Psoas muscle (tissue), 8 donors: ENCODE measurements at places on chromosomes 5 and 9. TPM values are rescaled to one million over a fixed set of nuclear protein-coding genes. Genes with fewer than 3 reads are reported as not detected.
A peak's percentile ranks its signal among the peaks of the same experiment; 100 is the strongest.

SLC22A4 gene
- 14.0 TPM for total RNA-seq

DNA sequence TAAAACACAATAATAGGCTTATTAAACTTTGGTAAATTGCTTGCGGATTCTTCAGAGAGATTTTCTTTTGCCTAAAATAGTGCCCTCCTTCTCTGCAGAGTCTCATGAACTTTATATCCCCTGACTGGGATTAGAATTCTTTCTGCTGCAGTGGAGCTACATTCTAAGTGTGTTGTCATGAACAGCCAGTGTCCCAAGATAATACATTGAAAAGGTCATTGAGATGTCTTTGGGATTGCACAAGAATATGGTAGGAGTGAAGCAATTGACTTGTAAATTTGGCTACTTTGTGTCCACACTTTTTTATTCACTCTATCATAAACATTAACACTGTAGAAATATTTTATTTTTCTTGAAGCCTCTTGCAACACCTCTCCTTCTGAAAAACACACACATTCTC lies 604.5 kb downstream of the GABRG2 start:
- H3K27ac ChIP-seq: no peak overlapping the region
- no peaks in the 10 kb centered on the region for H3K36me3 ChIP-seq
- no peak for DNase-seq
- H3K4me3 ChIP-seq: no peak overlapping the region

DNA sequence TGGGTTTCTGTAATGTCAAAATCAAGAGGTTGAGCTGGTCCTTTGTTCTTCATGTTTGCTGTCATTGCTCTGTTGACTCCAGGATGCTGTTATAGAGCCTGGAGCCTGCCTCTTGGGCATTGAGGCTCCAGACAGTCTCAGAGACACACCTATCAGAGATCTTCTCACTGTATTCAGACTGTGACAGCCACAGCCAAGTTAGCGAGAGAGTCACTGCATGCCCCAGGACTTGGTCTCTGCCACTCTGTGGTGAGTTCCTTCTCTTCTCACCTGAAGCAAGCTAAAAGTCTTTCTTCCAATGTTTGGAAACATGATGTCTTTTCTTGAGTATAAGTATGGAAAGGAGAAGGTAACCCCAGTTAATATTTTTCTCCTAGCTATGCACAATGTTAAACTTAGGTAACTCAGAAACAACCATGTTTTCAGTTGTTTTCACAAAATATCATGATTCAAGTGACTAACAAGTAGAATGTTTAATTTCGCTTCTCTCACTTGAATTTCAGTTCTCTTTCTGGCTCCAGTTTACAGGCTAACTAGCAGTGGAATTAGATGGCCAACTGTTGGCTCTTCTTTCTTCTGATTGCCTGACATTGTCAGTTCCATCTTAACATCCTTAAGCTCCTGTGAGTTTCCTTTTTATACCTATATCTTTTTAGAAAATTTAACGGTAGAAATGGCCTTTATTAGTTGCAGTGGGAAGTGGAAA lies 20.6 kb upstream of the ZFYVE16 start:
- H3K27ac ChIP-seq: no peak overlapping the region
- H3K36me3 ChIP-seq: no peaks in the 10 kb centered on the region
- H3K27me3 ChIP-seq: no peaks in the 10 kb centered on the region
- no peak for DNase-seq
- no peak overlapping the region for H3K4me3 ChIP-seq
- H3K4me1 ChIP-seq: no peaks in the 10 kb centered on the region

DNA sequence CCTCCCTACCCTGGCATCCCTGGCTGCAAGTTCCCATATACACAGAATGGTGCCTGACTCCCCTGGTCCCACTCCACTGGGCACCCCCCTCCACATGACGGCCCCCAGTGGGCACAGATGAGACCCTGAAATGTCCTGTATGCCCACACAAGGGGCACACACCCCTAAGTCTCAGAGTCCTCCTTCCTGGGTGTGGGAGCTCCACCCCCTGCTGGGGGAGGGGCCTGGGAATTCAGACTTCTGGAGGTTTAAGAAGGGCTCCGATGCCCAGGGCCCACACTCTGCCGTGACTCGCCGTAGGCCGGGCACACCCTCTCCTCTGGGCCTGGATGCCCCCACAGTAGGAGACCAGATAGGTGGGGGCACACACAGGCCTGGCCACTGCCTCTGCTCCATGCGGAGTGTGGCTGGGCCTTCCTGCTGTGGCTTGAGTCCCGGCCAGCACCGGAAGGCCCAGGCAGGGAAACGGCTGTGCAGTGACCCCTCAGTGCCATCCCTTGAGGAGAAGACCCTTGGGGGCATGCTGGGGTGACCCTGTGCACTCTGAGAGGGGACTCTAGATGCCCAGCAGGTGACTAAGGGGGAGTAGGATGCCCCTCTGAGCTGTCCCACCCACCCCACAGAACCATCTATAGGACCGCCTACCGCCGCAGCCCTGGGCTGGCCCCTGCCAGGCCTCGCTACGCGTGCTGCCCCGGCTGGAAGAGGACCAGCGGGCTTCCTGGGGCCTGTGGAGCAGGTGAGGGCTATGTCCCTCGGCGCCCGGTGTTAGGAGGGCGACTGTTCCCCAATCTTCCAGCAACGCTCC lies 6.5 kb downstream of the EGFL7 start:
- peak overlapping the region; percentile 60 for H3K4me3 ChIP-seq
- peaks cover 16% of the 10 kb centered on the region for H3K36me3 ChIP-seq
- peaks cover 20% of the 10 kb centered on the region for H3K27me3 ChIP-seq
- DNase-seq: no peak
- H3K4me1 ChIP-seq: no peaks in the 10 kb centered on the region
- no peak overlapping the region for H3K27ac ChIP-seq

DNA sequence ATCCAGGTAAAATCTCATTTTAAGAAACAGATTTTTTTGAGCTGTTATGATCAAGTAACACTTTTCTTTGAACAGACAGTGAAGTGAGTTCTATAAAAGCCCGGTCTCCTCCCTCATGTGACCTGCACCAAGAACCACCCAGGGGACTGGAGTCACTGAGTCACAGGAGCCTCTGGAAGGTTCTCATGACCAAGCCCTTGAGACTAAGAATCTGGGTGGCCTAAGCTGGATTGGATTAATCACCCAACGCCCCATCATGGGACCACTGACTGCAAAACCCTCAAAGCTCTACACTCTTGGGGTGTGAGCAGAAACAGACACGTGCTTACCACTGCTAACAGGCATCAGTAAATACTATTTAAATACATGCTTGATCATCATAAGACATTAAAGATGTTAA lies 48.4 kb downstream of the SECISBP2 start:
- H3K27me3 ChIP-seq: no peaks in the 10 kb centered on the region
- DNase-seq: no peak
- peaks cover 41% of the 10 kb centered on the region for H3K36me3 ChIP-seq

LTC4S gene
- 4.9 TPM for total RNA-seq

PDLIM4 gene
- 3.2 TPM for total RNA-seq

DNA sequence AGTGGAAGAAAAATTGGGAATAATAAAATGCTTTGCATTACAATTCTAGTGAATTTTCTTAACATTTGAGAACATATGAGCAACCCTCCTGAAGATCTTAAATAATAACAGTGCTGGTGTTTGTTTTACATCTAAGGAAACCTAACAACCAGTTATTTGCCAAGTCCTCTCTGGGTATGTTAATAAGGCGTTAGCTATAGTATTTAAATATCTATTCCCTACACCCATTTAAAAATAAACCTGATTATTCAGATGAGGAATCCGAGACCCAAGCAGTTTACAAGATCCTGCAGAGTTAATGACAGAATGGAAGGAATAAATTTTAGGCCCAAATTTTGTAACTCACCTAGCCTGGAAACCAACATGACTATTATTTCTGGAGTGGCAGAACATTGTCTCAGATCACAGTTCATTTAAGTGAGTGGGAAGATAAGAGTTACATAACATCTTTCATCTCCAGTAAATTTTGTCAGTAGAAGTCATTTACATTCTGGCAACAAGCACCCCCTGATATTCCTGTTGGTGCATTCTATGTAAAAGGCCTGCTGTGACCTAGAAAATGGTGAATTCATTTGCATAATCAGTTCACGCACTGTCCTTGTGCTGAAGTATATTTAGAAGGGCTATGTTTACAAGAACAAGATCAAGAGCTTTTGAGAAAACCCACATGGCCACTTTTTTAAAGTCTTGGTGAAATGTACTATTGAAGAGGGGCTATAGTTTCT lies 148.2 kb downstream of the COX7C start:
- H3K4me3 ChIP-seq: no peak overlapping the region
- no peaks in the 10 kb centered on the region for H3K36me3 ChIP-seq
- DNase-seq: no peak
- no peaks in the 10 kb centered on the region for H3K27me3 ChIP-seq

DNA sequence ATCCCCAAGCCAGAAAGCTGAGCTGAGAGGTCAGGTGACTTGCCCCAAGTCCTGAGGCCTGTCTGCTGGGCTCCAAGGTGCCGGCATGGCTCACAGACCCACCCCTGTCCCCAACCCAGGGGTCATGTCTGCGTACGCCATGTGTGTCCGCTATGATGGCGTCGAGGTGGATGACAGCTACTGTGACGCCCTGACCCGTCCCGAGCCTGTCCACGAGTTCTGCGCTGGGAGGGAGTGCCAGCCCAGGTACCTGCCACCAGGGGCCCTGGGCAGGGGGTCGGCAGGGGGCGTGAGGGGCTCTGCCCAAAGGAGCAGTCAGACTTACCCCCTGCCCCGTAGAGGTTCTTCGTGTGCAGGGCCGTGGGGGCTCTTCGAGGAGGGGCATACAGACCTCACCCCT lies 32.3 kb downstream of the ADAMTSL2 start:
- H3K36me3 ChIP-seq: no peaks in the 10 kb centered on the region
- H3K27ac ChIP-seq: no peak overlapping the region
- H3K4me3 ChIP-seq: no peak overlapping the region
- H3K4me1 ChIP-seq: no peaks in the 10 kb centered on the region
- DNase-seq: no peak

DNA sequence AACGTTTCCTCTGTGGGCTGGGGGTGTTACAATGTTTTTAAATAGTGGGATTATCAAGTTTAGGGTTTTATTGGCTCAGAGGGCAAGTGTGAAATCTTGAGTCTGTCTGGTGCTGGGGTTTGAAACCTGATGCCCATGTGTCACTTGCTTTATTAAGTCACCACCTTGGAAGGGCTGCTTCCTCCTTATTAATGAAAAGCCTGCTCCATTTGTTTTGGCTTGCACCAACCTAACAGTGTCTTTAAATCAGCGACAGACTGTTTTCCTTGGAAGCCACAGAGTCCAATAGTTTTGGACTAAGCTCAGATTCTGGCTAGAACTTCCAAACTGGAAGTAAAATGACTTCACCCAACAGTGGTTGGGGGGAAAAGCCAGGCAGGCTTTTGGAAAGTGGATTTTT lies 10.7 kb upstream of the PALM2AKAP2 start:
- H3K36me3 ChIP-seq: no peaks in the 10 kb centered on the region
- DNase-seq: no peak
- no peaks in the 10 kb centered on the region for H3K27me3 ChIP-seq
- peaks cover 20% of the 10 kb centered on the region for H3K4me1 ChIP-seq
- H3K4me3 ChIP-seq: no peak overlapping the region

GRCh38 chr5:145906401-145906800 lies 30.0 kb upstream of the SH3RF2 start:
- DNase-seq: no peak
- no peaks in the 10 kb centered on the region for H3K36me3 ChIP-seq
- H3K27me3 ChIP-seq: no peaks in the 10 kb centered on the region
- no peak overlapping the region for H3K27ac ChIP-seq
- H3K4me3 ChIP-seq: no peak overlapping the region

GRCh38 chr9:115117999-115118878 lies at the start of gene TNC:
TSS of gene TNC (minus strand) at chr9:115118157. CDS start at chr9:115091018, 27,139 bp downstream.
- H3K27ac ChIP-seq: no peak within 1 kb of the TSS
- no peaks in the 10 kb centered on the region for H3K4me1 ChIP-seq
- DNase-seq: peak; percentile 54
- peaks cover 5% of the 10 kb centered on the region for H3K27me3 ChIP-seq
- H3K36me3 ChIP-seq: no peaks in the 10 kb centered on the region
- peak within 1 kb of the TSS; percentile 49 for H3K4me3 ChIP-seq

DNA sequence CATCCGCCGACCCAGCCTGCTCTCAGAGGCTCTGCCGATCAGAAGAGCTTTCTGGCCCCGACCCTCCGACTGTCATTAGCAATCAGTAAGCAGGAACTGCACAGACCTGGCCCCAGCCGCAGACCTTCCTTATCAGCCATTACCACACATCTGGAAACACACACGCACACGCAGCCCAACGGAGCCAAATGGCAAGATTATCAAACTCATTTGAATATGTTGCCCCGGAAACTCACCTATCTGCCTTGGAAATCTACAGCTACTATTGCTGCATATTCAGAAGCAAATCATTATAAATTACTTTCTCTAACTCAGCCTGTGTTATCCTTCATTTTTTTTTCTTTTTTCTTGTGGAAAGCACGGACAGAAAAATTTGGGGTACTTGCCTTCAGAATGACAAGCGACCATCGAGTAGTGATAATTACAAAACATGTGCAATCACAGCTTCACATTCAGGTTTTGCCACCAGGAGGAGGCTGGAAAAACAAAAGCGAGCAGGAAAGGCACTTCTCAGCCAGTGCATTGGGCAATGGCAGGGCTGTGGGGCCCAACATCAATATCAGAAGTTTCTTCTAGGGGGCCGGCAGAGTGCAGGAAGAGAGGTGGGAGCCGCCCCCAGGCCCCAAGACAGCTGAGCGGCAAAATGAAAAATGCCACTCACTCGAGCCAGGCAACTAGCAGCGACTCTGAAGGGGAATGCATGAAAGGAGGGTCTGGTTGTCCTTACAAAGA lies 122.3 kb downstream of the VAV2 start:
- H3K27ac ChIP-seq: no peak overlapping the region
- no peaks in the 10 kb centered on the region for H3K4me1 ChIP-seq
- no peak overlapping the region for H3K4me3 ChIP-seq

DNA sequence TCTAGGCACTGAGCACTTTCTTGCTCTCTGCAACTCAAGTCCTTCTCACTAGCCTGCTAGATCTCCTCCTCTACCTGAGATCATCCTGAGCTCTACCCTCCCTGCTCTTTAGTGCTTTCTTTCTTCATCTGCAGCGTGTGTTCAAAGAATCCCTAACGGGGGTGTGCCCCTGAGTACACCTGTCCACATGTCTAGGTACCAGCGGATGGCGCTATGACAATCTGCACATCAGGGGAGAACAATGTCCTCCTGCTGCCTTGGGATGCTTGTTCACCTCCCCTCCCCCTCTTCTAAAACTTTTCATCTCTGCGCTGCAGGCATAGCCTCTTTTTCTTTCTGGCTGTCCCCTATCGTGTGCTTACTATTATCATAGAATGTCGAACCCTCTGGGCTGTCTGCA lies 42.7 kb downstream of the PTPN3 start:
- H3K27ac ChIP-seq: no peak overlapping the region
- no peaks in the 10 kb centered on the region for H3K36me3 ChIP-seq
- no peaks in the 10 kb centered on the region for H3K27me3 ChIP-seq
- H3K4me1 ChIP-seq: peaks cover 28% of the 10 kb centered on the region
- H3K4me3 ChIP-seq: no peak overlapping the region

- H3K27me3 ChIP-seq: no peaks in the 10 kb centered on the region
- no peaks in the 10 kb centered on the region for H3K4me1 ChIP-seq
- H3K27ac ChIP-seq: no peak overlapping the region
- DNase-seq: no peak
- no peak overlapping the region for H3K4me3 ChIP-seq
Observed at GRCh38 chr9:123251741-123252140, 16.6 kb downstream of the STRBP start.

KCNV2 gene
- total RNA-seq: not detected
